ENCODE measurements at places on chromosomes 6 and 20. TPM values are rescaled to one million over a fixed set of nuclear protein-coding genes. Genes with fewer than 3 reads are reported as not detected.

ITPA gene
- total RNA-seq: 124 TPM

PRICKLE4 gene
- 0.85 TPM for total RNA-seq

PPP1R10 gene
- total RNA-seq: 34.1 TPM

HTR1E gene
- total RNA-seq: not detected

TMEM244 gene
- not detected for total RNA-seq
